ENCODE measurements at places on chromosomes 5 and 9. TPM values are rescaled to one million over a fixed set of nuclear protein-coding genes. Genes with fewer than 3 reads are reported as not detected.

The CCNJL gene
- not detected for total RNA-seq

The ELL2 gene
- total RNA-seq: 78.6 TPM

The PHYHD1 gene
- total RNA-seq: 0.50 TPM

The TMEM203 gene
- 23.2 TPM for total RNA-seq

The ORM2 gene
- not detected for total RNA-seq

The NPR3 gene
- total RNA-seq: 0.10 TPM

The PRLR gene
- total RNA-seq: not detected

The SLC24A2 gene
- not detected for total RNA-seq

The FAT2 gene
- not detected for total RNA-seq

The BARHL1 gene
- total RNA-seq: not detected

DNA sequence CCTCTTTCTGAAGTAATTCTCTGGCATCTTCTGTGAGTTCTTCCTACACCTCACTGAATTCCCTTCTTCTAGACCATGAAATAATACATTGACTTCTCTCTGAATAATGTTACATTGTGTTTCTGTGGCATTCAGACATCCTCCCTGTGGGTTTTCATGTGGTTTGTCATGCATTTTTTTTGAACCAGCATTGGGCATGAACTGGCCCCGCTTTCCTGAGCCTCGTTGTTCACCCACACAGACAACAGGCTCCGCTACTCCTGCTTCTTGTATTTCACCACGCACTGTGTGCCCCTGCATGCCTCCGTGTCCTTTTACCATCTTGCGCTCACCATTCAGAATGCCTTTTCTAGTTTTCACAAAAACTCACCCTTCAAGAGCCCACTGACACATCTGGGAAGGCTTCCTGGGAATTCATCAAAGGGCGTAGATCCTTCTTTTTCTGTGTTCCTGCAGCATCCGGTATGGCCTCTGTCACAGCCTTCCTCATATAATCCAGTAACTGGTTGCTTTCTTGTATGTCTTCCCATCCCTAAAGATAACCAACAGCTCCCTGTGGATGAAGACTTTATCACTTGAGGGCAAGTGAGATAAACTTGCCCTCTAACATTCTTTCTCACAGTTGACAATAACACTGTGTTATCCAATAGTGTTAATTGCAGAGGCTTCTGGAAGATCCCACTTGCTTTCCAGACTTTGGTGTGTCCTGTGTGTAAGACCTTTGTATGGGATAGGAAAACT is 51.5 kb upstream of the ADAMTSL1 start:
- peaks cover 3% of the 10 kb centered on the region for H3K27me3 ChIP-seq
- no peaks in the 10 kb centered on the region for H3K4me1 ChIP-seq
- no peak overlapping the region for H3K4me3 ChIP-seq

GRCh38 chr9:86604741-86605140 is 250.5 kb upstream of the TUT7 start:
- no peak overlapping the region for H3K27ac ChIP-seq
- H3K4me1 ChIP-seq: no peaks in the 10 kb centered on the region
- H3K36me3 ChIP-seq: no peaks in the 10 kb centered on the region
- H3K4me3 ChIP-seq: no peak overlapping the region
- peaks cover 10% of the 10 kb centered on the region for H3K27me3 ChIP-seq

DNA sequence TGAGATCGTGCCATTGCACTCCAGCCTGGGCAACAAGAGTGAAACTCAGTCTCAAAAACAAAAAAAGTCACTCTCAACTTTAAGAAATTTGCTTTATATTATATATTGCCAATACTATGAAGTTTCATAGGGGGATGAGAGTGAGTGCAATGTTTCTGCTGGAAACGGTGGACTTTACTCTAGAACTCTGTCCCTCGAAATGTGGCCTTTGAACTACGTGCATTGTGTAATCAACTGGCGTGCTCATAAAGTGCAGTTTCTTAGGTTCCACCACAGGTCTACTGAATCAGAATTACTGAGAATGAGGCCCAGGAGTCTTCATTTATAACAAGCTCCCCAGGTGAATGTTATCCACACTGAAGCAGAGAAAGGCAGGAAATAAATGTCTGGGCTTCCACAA is 24.1 kb downstream of the OR2K2 start:
- H3K27me3 ChIP-seq: no peaks in the 10 kb centered on the region
- H3K4me3 ChIP-seq: no peak overlapping the region
- no peaks in the 10 kb centered on the region for H3K4me1 ChIP-seq
- DNase-seq: no peak

DNA sequence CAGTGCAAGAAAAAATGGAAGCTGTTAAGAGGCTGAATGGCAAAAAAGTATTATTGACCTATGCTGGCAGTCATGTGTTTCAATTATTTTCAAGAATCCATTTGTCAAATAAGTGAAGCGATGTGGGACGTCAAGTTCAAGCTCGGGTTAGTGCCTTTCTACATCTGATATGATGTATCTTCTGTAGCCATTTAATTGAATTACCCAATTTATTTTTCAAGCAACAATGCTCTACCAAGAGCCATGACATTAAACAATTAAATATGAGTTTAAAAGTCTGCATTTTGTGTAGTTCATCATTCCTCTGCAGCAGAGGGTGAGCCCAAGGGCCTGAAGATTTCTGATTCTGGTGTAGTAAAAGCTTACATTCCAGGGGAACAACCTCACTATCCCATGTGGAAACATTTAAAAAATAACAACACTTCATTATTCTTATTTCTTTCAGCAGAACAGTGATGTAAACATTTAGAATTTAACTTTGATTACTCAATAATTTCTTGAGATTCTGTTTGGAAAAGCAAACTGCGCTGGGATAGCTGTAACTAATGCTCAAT is 619.7 kb upstream of the ARRDC3 start:
- H3K27me3 ChIP-seq: no peaks in the 10 kb centered on the region
- DNase-seq: no peak
- no peak overlapping the region for H3K27ac ChIP-seq

GRCh38 chr5:96943799-96944198 is 7.9 kb downstream of the LNPEP start:
- H3K27ac ChIP-seq: peak overlapping the region; percentile 33
- no peaks in the 10 kb centered on the region for H3K27me3 ChIP-seq
- no peak overlapping the region for H3K4me3 ChIP-seq
- peaks cover 61% of the 10 kb centered on the region for H3K4me1 ChIP-seq

DNA sequence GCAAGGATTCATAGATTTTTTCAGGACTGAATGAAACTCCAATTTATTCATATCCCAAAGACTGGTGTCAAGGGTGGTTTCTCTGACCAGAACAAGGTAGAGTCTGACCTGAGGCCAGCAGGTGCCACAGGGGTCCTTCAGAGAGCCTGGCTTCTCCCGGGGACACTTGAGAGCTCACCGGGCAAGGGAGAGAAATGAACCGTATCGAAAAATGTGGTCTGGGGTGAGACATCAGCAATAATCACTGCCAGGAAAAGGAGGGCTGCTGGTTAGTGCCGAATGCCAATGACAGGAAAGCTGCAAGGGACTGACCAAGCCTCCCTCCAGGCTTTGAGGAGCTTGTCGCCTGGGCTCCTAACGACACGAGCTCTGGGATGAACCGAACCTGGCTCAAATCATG is 142.7 kb downstream of the TTLL11 start:
- peaks cover 2% of the 10 kb centered on the region for H3K36me3 ChIP-seq
- no peak overlapping the region for H3K4me3 ChIP-seq
- DNase-seq: no peak
- no peaks in the 10 kb centered on the region for H3K27me3 ChIP-seq

GRCh38 chr9:128001779-128002298 is 21.1 kb upstream of the EEIG1 start:
- no peaks in the 10 kb centered on the region for H3K36me3 ChIP-seq
- H3K27me3 ChIP-seq: no peaks in the 10 kb centered on the region
- no peak overlapping the region for H3K4me3 ChIP-seq
- peaks cover 28% of the 10 kb centered on the region for H3K4me1 ChIP-seq
- no peak overlapping the region for H3K27ac ChIP-seq

GRCh38 chr9:20832775-20833174 is 148.7 kb downstream of the FOCAD start:
- DNase-seq: no peak
- no peaks in the 10 kb centered on the region for H3K27me3 ChIP-seq
- H3K4me1 ChIP-seq: peaks cover 7% of the 10 kb centered on the region
- peaks cover 11% of the 10 kb centered on the region for H3K36me3 ChIP-seq

- no peaks in the 10 kb centered on the region for H3K4me1 ChIP-seq
- H3K4me3 ChIP-seq: no peak overlapping the region
- no peak overlapping the region for H3K27ac ChIP-seq
- no peak for DNase-seq
Observed at GRCh38 chr5:177565046-177565445, 10.7 kb upstream of the FAM193B start.

GRCh38 chr9:123881604-123882003 is 48.3 kb downstream of the DENND1A start:
- DNase-seq: no peak
- H3K36me3 ChIP-seq: peaks cover 6% of the 10 kb centered on the region
- no peak overlapping the region for H3K4me3 ChIP-seq
- peaks cover 14% of the 10 kb centered on the region for H3K4me1 ChIP-seq
- H3K27ac ChIP-seq: no peak overlapping the region

GRCh38 chr5:79692596-79692995 is 3.0 kb downstream of the CMYA5 start:
- DNase-seq: no peak
- no peaks in the 10 kb centered on the region for H3K4me1 ChIP-seq
- H3K27ac ChIP-seq: no peak overlapping the region
- H3K27me3 ChIP-seq: no peaks in the 10 kb centered on the region

GRCh38 chr9:76405340-76405739 is 11.1 kb upstream of the RFK start:
- peaks cover 10% of the 10 kb centered on the region for H3K4me1 ChIP-seq
- no peak overlapping the region for H3K4me3 ChIP-seq
- H3K27me3 ChIP-seq: no peaks in the 10 kb centered on the region
- no peak overlapping the region for H3K27ac ChIP-seq
- no peaks in the 10 kb centered on the region for H3K36me3 ChIP-seq

GRCh38 chr5:151820903-151821302 is 49.1 kb downstream of the G3BP1 start:
- no peak overlapping the region for H3K4me3 ChIP-seq
- H3K36me3 ChIP-seq: peaks cover 8% of the 10 kb centered on the region
- H3K4me1 ChIP-seq: no peaks in the 10 kb centered on the region
- H3K27ac ChIP-seq: no peak overlapping the region
- no peaks in the 10 kb centered on the region for H3K27me3 ChIP-seq

- no peak overlapping the region for H3K27ac ChIP-seq
- no peaks in the 10 kb centered on the region for H3K36me3 ChIP-seq
- no peaks in the 10 kb centered on the region for H3K4me1 ChIP-seq
- H3K4me3 ChIP-seq: no peak overlapping the region
- DNase-seq: no peak
Observed at GRCh38 chr9:87180361-87180760, 233.1 kb upstream of the GAS1 start.

DNA sequence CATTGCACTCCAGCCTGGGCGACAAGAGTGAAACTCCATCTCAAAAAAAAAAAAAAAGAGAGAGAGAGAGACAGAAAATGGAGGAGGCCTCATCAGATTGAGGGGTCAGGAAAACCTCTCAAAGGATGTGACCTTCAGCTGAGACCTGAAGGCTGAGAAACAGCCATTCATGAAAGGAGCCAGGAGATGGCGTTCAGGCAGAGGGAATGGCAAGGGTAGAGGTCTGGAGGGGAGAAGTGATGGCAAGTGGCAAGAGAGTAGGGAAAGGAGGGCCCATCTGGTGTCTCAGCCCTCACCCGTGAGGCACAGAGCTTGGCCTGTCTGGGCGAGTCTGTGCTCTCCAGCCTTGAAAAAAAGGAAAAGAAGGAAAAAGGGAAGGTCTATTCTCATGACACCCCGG is 17.0 kb downstream of the CAMK2A start:
- no peaks in the 10 kb centered on the region for H3K4me1 ChIP-seq
- no peak overlapping the region for H3K4me3 ChIP-seq
- peak; percentile 32 for DNase-seq
- no peaks in the 10 kb centered on the region for H3K36me3 ChIP-seq

GRCh38 chr5:18507114-18507513 is 872.9 kb downstream of the TAF11L14 start:
- H3K27ac ChIP-seq: no peak overlapping the region
- H3K4me3 ChIP-seq: no peak overlapping the region
- H3K36me3 ChIP-seq: no peaks in the 10 kb centered on the region
- no peaks in the 10 kb centered on the region for H3K27me3 ChIP-seq
- H3K4me1 ChIP-seq: no peaks in the 10 kb centered on the region

GRCh38 chr9:75487856-75488718 is 399.8 kb downstream of the OSTF1 start:
- peaks cover 11% of the 10 kb centered on the region for H3K27me3 ChIP-seq
- H3K4me1 ChIP-seq: no peaks in the 10 kb centered on the region
- no peak overlapping the region for H3K27ac ChIP-seq
- DNase-seq: no peak

GRCh38 chr5:72478684-72479083 is 28.5 kb downstream of the ZNF366 start:
- H3K27ac ChIP-seq: no peak overlapping the region
- DNase-seq: no peak
- no peak overlapping the region for H3K4me3 ChIP-seq

DNA sequence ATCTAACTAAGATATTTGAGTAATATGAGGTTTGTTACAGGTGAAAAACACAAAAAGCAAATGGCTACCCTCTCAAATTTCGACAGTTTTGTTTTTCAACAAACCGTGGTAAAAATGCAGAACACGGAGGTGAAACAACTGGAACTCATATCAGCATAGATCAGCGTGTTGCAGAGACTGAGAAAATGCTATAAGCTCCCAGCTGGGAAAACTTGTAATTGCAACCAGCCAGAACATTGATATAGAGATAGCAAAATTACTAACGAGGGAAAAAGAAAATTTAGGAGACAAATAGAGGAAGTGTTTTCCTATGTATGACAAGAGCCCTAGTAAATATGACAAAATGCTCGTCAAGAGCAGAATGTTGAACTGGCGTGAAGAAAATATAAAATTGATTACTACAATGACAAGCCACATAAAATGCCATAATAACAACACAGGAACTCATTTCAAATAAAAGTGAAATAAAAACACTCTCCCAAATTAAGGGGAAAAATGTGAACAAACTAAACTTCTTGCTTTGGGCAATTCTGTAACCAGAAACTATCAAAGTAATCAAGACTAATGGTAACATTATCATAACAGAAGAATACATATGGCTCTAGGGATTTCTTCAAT is 1989.8 kb downstream of the EFNA5 start:
- no peak overlapping the region for H3K27ac ChIP-seq
- no peak overlapping the region for H3K4me3 ChIP-seq
- H3K36me3 ChIP-seq: no peaks in the 10 kb centered on the region
- no peaks in the 10 kb centered on the region for H3K27me3 ChIP-seq
- H3K4me1 ChIP-seq: no peaks in the 10 kb centered on the region

GRCh38 chr9:104068546-104068945 is 25.6 kb upstream of the SMC2 start:
- H3K4me3 ChIP-seq: no peak overlapping the region
- H3K36me3 ChIP-seq: no peaks in the 10 kb centered on the region
- H3K27me3 ChIP-seq: no peaks in the 10 kb centered on the region
- no peak for DNase-seq

GRCh38 chr5:113294311-113295110 is 140.3 kb downstream of the TSSK1B start:
- peak overlapping the region; percentile 81 for H3K4me3 ChIP-seq
- DNase-seq: peak; percentile 79
- no peaks in the 10 kb centered on the region for H3K36me3 ChIP-seq
- H3K4me1 ChIP-seq: peaks cover 14% of the 10 kb centered on the region

DNA sequence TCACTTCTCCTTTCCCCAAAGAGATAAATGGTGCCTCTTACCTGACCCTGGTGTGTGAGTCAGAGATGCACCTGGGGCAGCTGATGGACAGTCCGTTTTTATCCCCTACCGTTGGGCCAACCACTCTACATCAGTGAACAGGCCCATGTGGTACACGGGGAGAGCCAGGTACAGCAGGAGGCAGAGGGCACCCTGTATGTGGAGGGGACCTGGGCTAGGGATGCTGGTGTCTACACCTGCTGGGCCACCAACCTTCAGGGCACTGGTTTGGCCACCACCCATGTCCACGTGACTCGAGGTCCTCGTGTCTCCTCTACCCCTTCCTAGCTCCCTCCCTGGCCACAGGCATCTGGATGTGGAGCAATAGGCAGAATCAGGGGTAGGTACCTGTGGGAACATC is 22.7 kb upstream of the ANXA6 start:
- no peaks in the 10 kb centered on the region for H3K27me3 ChIP-seq
- no peak for DNase-seq
- H3K4me1 ChIP-seq: peaks cover 14% of the 10 kb centered on the region

Measured in activated naive CD4-positive, alpha-beta T cell treated with anti-CD3 and anti-CD28 coated beads for 36 hours (primary cell).